ENCODE measurements at places on chromosomes 11 and 22.

GRCh38 chr22:45959719-45960476, 17.1 kb downstream of the WNT7B start:
- DNase-seq, result no peak

GRCh38 chr11:112548641-112549040, 288.0 kb upstream of the PLET1 start:
- DNase-seq, result no peak

- no peak for DNase-seq
Measured at GRCh38 chr22:19238900-19239299, 52.6 kb downstream of the CLTCL1 start.

- DNase-seq, result no peak
Measured at GRCh38 chr11:5547982-5548381, 358 bp downstream of the OR52H1 start.

- DNase-seq, result no peak
Measured at GRCh38 chr11:64306876-64307622, 1.7 kb downstream of the ESRRA start.

DNA sequence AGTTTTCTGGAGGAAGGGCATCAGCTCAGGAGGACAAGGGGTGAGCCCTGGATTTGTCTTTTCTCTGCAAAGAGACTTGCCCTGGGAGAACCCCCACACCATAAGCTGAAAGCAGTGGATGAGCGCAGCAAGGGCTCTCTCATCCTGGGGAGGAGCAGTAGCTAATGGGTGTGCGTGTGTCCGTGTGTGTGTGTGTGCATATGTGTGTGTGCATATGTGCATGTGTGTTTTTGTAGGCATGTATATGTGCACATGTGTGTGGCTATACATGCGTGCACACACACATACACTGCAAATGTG, 45.3 kb downstream of the SMIM38 start:
- DNase-seq, result no peak

DNA sequence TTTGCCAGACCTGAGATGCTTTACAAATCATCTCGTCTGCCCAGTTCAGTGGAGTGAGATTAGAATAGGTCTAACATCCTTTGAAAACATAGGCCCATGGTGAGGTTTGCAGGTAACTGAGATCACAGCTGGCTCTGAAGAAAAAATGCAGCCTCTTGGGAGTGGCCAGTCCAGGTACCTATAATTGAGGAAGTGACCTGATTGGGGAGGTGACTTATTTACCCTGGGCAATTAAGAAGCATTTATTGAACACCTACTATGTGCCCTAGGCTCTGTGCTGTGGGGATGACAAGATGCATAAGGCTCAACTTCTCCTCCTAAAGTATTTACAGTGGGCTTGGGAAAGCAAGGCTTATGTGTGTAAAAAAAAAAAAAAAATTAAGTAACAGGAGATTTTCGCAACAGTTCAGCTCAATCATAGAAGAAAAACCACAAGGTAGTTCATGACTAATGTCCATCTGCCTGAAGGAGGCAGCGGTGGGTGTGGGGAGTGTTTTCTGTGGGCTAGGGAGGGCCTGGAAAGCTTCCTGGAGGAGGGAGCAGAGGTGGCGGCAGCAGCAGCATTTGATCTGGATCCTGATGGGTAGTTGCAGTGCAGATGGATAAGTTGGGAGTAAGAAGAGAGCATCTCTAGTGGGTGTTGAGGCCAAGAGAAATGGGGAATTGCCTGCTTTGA, 16.1 kb downstream of the MICAL2 start:
- DNase-seq, result peak; percentile 80

DNA sequence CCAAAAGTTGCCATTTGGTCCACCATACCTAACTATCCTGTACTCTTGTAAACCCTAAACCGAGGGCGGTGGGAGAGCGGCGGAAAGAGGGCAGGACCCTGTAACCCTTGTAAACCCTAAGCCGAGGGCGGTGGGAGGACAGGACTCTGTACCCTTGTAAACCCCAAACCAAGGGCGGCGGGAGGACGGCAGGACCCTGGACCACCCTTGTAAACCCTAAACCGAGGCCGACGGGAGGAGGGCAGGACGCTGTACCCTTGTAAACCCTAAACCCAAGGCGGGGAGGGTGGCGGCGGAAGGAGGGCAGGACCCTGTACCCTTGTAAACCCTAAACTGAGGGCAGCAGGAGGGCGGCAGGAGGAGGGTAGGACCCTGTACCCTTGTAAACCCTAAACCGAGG, 12.5 kb upstream of the OR52I2 start:
- no peak for DNase-seq

DNA sequence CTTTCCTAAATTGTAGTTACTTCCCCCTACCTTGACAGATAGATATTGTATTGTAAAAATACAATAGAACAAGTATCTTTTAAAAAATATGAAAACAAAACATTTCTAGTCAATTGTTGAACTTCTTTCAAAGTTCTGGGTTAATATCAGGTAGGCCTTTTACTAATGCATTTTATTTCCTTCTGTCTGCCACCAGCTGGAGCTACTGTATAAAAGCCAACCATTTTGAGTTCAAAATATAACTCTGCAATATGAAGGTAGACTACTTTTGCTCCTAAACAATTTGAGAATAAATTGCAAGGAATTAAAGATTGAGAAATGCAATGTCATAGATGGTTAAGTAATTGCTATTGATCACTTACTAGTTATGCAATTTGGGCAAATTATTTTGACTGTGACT, 22.1 kb upstream of the LIN7C start:
- DNase-seq, result no peak

GRCh38 chr11:90493379-90493778, 270.5 kb upstream of the CHORDC1 start:
- no peak for DNase-seq

- DNase-seq, result peak; percentile 14
Measured at GRCh38 chr11:898143-898511, 12.5 kb downstream of the CHID1 start.

GRCh38 chr11:109422870-109423465, 978 bp downstream of the C11orf87 start:
- DNase-seq, result peak; percentile 51

GRCh38 chr22:23179381-23180299, 669 bp upstream of the BCR start:
- no peak for DNase-seq

DNA sequence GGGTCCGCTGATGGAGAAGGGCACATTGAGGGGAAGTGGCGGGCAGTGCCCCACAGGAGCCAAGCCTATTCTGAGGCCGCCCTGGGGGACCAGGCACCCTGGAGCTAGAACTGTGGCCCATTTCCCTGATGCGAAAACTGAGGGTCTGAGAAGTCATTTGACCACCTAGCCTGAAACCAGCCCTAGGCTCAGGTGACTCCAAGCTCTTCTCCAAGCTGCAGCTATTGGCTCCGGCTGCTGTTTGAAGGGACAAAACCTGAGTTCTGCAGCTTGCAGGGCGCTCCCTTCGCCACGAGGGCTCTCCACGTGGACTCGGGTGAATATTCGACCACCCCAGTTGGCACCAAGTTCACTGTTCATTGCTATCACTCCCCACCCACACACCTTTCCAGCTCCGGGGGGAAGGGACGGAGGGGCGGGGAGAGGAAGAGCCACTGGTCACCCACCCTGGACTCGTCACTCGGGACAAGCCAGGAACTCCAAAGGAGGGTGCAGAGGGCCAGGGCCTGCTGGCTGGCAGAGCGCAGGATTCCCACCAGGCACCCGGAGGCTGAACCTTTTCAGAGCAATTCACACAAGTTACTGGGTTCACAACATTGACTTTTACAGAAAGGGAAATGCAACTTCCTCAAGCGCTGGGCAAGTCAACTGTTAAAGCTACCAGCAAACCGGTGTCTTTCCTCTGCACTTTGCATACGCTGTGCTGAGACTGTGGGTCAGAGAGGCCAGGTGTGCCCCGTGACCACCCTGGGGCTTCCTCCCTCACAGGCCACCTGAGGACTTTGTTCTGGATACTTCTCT, 1.1 kb upstream of the RAC2 start:
- no peak for DNase-seq

DNA sequence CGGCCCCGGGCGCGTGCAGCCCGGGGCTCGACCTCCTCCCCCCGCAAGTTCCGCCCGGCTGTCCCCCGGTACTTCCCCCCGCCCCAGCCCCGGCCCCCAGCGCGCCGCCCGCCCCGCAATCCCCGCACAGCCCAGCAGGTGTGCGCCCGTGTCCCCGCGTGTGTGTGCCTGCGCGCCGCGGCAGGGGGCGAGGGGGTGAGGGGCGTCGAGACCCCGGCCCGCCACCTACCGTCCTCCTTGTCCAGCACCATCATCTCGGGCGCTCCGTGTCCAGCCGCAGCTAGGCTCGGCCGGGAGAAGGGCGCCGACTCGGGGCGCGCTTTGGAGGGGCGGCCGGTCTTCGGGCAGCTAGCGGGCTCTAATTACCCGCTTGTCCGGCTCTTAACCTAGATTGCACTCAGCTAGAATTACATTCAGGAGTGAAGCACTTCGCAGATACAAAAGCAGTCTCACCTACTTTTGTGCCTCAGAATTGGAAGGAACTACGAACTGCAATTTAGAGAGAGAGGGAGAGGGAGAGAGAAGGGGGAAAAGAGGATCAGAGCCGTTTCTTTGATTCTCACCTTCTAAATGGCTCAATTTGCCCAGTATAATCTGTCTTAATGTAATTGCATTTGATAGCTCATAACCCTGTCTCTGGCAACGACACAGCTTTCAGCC, 439 bp downstream of the LMO1 start:
- no peak for DNase-seq

DNA sequence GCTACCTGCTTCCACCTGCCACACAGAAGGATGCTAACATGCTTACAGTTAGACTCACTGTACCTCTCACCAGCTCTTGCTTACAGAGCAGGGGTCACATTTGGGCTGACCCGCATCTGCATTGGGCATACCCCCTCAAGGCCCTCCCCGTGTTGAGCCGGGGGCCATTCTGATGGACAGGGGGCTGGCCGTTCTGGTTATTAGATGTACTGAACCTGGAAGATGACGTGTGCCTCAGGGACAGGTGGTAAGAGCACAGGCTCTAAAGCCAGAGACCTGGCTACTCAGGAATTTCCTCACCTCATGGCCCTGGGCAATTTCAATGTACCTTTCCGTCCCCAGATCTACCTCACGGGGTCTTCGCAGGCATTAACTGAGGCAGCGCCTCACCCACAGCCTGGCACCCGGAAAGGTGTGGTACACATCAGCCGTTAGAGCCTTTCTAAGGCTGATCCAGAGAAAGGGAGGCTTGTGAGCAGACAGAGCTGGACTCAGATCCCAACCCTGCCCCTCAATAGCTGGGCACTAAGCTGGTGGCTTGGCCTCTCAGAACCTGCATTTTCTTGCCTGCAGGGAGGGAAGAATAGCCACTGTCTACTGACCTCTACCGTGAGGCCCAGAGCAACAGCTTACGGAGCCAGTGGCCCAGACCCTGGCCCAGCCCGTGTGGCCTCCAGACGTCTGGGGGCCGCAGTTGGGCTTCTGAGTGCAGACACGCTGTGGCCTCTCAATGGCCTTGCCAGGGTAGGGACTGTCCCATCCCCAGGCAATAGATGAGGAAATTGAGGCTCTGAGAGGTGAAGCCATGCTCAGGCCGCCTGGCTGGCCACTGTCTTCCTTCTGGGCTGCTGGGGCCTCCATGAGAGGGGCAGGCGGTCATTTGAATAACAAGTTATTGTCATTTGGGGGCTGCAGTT, 100.6 kb downstream of the MORC2 start:
- no peak for DNase-seq

DNA sequence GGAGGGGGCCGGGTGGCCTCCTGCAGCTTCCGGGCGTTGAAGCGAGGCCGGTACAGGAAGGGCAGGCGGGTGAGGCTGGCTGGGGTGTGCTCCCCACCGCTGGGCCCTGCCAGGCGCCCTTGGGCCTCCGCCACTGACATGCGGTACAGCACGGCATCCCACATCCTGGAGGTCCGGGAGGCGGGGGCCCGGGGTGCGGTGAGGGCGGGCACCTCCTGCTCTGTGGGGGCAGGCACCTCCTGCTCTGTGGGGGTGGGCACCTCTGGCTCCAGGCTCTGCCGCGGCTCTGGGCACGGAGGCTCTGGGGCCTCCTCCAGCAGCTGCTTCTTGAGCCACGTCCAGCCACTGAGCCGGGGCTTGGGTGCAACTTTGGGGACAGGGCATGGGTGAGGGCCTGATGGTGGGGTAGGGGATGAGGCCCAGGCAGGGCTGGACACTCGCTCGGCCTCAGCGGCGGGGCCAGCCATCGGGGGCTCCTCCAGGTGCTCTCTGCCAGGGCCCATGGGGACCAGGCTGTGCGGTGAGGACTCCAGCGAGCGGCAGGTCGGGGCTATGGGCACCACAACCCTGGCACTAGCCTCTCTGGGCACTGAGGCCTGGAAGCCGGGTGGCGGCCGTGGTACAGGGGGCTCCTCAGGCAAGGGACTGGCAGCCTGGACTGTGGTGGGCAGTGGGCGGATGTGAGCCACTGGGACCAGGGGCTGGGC, 2.3 kb downstream of the PRR33 start:
- DNase-seq, result no peak

- DNase-seq, result no peak
Measured at GRCh38 chr22:28047740-28048139, 128.7 kb upstream of the PITPNB start.

- DNase-seq, result no peak
Measured at GRCh38 chr11:71558996-71559395, 6.4 kb upstream of the KRTAP5-10 start.

- DNase-seq, result peak; percentile 61
Measured at GRCh38 chr22:43993072-43993760, 30.9 kb upstream of the PARVB start.

- DNase-seq, result peak; percentile 15
Measured at GRCh38 chr11:110075105-110075846, 17.9 kb upstream of the ZC3H12C start.

DNA sequence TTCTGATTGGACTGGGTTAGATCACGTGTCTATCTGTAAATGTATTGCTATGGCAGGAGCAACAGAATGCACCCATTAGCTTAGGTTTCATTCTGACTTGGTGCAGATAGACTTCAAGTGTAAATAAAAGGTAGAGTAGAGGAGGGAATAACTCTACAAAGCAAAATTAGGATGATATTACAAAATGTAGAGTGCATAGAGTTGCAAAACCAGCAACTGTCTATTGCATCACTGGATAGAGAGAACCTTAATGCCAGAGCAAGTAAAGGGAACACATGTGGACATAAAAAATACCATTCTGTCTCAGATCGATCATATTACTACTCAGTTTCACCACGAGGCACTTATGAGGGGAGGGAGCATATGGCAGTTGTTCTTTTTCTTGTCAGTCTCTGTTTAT, 22.0 kb upstream of the CAT start:
- no peak for DNase-seq

DNA sequence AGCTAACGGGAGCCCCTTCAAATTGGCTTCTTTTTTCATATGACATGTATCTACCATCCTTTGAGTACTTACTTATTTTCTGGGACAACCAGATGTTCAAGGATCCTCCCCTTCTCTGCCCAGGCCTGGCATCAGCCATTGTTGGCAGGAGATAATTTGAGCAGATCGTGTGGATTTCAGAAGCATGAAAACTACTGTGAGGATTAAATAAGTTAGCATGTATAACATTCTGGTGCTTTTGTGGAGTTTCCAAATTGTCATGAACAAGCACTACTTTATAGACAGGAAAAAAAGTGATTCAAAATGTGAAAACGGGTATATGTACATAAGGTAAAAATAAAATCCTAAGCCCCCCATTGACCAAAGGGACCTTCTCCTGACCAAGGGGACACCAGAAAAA, 2.1 kb upstream of the NADSYN1 start:
- no peak for DNase-seq

- no peak for DNase-seq
Measured at GRCh38 chr22:48577691-48578090, 1250.0 kb downstream of the BRD1 start.

All from astrocyte of the spinal cord (primary cell).